ENCODE measurements at places on chromosomes 11 and 22.

DNA sequence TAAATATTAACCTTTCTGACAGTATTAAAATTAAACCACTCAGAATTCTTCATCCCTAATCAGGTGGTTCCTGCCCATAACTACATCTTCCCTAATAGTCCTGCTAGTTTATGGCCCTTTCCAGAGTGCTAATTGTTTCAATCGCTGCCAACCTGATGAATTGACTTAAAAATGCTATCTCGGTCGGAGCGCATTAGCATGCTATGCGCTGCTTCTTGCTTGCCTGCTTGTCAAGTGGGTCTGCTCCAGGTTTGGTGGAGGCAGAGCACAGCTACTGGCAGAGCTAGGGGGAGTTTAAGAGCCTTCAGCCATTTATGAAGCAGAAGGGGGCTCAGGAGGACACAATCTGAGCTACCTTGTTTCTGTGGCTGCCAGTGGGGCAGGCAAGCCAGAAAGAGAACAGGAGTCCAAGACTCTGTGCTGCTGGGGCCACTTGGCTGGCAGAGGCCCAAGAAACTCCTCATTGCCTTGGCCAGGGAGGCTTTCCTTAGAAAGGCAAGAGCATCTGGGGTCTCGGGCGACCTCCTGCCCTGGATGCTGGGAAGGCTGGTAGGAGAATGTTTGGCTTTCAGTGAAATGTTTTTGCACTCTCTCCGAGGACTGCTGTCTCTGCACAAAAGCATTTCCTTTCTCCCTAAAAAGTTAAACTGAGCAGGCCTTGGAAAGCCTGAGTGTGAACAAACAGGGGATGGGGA is 62.1 kb upstream of the PHOX2A start:
- no peak for DNase-seq

- DNase-seq: no peak
These were observed 78.3 kb downstream of the RNF169 start for GRCh38 chr11:74826901-74827300.

GRCh38 chr11:72635309-72635915 is 38.8 kb downstream of the PDE2A start:
- no peak for DNase-seq

GRCh38 chr11:86625981-86626380 is 46.4 kb downstream of the ME3 start:
- no peak for DNase-seq

DNA sequence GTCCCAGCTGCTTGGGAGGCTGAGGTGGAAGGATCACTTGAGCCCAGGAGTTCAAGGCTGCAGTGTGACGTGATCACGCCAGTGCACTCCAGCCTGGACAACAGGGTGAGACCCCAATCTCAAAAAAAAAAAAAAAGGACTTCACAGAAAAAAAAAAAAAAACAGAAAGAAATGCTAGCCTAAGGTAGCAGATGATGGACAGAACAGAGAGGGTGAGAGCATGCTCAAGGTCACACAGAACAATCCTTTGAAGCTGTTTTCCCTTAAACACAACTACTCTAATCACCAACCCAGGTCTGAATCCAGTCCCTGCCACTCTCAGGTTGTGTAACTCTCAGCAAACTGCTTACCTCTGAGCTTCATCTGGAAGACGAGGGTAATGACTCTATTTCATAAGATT is 9.7 kb downstream of the ZMAT5 start:
- DNase-seq: no peak

- DNase-seq: no peak
These were observed 1.2 kb upstream of the SLN start for GRCh38 chr11:107713009-107713408.

GRCh38 chr11:17594686-17595192 is 47.7 kb downstream of the OTOG start:
- no peak for DNase-seq

GRCh38 chr11:120633616-120634393 is 122.3 kb downstream of the GRIK4 start:
- DNase-seq: no peak

- DNase-seq: no peak
These were observed 6.3 kb upstream of the TIMP3 start for GRCh38 chr22:32795214-32795596.

GRCh38 chr11:14373941-14374646 is 15.1 kb upstream of the RRAS2 start:
- no peak for DNase-seq

DNA sequence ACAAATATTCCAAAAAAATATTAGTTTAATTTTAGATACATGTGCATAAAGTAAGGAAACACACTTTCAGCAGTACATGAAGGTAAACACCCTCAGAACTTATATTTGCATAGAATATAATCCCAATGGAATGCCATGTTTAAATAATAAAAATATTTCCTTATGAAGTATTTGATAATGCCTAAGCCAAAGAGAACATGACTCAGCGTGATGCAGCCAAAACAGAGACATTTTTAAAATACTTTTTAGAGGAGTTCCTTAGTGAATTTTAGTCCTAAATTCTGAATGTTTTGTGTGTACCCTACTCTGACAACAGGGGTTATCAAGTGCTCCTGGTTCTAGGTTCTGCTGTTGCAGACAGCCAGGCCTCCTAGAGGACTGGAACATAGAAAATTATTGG is 39.1 kb upstream of the POU2AF2 start:
- DNase-seq: no peak

DNA sequence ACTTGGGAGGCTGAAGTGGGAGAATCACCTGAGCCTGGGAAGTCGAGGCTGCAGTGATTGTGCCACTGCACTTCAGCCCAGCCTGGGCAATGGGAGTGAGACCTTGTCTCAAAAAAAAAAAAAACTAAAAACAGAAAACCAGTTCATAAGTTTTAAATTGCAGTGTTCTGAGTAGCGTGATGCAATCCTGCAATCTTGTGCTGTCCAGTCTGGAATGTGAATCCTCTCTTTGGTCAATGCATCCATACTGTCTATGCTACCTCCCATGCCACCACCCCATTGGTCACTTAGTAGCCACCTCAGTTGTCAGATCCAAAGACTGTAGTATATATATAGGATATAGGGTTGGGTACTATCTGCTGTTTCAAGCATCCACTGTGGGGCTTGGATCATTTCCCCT is 11.1 kb downstream of the YAP1 start:
- DNase-seq: no peak

DNA sequence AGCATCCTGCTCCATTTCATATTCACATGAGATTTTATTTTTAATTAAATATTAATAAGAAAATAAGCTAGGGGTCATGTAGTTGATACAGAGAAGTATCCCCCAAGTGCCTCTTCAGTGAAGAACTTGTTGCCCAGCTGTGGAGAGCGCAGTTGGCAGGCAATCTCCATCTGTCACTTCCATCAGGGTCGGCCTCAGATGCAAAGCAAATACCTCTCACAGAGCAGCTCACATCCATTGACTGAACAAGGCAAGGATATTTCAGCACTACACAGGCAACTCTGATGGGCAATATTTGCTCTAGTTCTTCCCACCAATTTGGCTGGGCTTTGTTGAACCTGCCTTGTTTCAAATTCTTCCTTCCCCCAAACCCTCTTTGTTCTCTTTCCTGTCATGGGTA is 129.4 kb downstream of the NOX4 start:
- no peak for DNase-seq

DNA sequence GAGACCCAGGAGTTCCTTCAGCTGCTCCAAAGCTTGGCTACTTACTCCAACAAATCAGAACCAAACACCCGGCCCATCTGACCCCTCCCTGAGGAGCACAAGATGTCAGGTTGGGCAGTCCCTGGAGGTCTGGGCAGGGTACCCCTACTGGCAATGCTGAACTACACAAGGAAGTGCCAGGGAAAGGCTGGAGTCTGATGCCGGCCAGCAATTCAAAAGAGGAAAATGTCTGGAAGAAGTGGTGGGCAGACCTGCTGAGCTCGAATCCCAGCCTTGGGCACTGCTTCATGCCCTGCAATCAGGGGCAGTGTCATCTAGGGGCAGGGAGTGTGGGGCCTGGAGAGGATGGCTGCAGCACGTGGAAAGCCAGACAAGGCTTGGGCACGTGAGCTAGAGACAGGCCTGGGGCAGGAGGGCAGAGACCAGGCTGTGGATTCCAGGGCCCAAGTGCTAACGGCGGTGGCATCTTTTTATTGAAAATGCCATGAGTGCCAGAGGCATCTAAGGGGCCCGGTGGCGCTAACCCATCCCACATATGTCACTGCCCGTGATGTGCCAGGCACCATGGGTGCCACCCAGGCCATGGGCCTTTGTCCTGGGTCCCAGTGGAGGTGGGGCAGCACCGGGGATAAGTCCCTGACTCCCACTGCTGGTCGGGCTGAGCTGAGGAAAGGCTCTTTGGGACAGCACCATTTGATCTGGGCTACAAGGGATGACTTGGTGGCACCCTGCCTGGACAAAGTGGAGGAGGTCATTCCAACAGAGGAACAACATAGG is 97.9 kb upstream of the PITPNB start:
- no peak for DNase-seq

GRCh38 chr11:118988280-118988679 is 9.7 kb upstream of the CENATAC start:
- DNase-seq: no peak

GRCh38 chr11:72423840-72424239 is 10.5 kb downstream of the CLPB start:
- DNase-seq: no peak

GRCh38 chr22:40285513-40285912 is 60.8 kb upstream of the ADSL start:
- no peak for DNase-seq

Measured in T follicular helper cell (primary cell).